ENCODE measurements at places on chromosomes 2 and 18. TPM values are rescaled to one million over a fixed set of nuclear protein-coding genes. Genes with fewer than 3 reads are reported as not detected.
A peak's percentile ranks its signal among the peaks of the same experiment; 100 is the strongest.

DNA sequence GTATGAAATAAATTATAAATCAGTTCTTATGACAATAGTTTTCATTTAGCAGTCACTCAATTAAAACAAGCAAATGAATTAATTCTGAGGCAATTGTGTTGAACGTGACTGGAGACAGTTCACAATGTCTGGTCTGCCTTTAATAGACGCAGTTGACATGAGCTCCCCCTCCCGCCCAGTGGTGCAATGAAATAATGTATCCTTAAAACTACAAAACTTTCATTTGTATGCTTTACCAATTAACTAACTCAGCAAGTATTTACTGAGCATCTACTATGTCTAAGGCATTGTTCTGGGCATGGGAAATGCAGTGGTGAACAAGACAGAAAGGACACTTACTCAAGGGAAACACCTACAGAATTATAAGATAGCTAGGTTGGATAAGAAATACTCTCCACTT is 3.5 kb upstream of the DSC2 start:
- H3K4me1 ChIP-seq, result peaks cover 4% of the 10 kb centered on the region
- no peaks in the 10 kb centered on the region for H3K36me3 ChIP-seq
- H3K27ac ChIP-seq, result no peak overlapping the region
- no peaks in the 10 kb centered on the region for H3K27me3 ChIP-seq

TNFRSF11A gene
- total RNA-seq, result 0.75 TPM

GRCh38 chr2:241900251-241901017 is 30.9 kb downstream of the RTP5 start:
- peaks cover 7% of the 10 kb centered on the region for H3K27me3 ChIP-seq
- H3K4me1 ChIP-seq, result peaks cover 3% of the 10 kb centered on the region
- H3K4me3 ChIP-seq, result no peak overlapping the region
- no peaks in the 10 kb centered on the region for H3K36me3 ChIP-seq
- DNase-seq, result no peak
- H3K27ac ChIP-seq, result no peak overlapping the region

DNA sequence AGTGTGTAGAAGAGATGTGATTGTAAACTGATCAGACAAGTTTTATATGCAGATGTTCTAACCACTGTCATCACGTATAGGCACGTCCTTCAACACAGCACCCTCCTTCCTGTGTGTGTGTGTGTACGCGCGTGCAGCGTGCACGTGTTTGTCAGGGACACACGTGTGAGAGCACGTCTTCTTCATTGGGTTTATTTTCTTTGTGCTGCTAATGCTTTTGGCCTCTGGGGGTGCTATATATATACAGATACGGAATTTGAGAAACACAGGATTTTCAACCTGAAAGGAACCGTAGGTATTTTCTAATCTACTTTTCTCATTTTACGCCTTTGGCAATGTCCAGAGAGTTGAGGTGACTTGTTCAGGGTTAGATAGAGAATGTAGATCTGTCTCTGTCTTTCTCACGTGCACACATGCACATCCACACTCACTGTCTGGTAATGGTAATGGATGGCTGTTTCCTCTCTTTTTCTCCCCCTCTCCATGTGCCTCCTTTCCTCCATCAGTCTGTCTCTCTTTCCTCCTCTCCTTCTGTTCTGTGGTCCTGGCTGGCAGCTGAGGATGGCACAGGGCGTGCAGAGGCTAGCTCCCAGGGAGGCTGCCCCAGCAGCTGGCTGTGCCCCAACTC is 13.4 kb upstream of the CELF4 start:
- no peak overlapping the region for H3K27ac ChIP-seq
- H3K4me3 ChIP-seq, result no peak overlapping the region
- H3K36me3 ChIP-seq, result no peaks in the 10 kb centered on the region
- H3K4me1 ChIP-seq, result no peaks in the 10 kb centered on the region
- no peaks in the 10 kb centered on the region for H3K27me3 ChIP-seq

RAB6C gene
- 0.14 TPM for total RNA-seq

- H3K36me3 ChIP-seq, result no peaks in the 10 kb centered on the region
- peak overlapping the region; percentile 26 for H3K4me3 ChIP-seq
- H3K27me3 ChIP-seq, result no peaks in the 10 kb centered on the region
- H3K27ac ChIP-seq, result peak overlapping the region; percentile 28
These were observed 221.4 kb upstream of the EPAS1 start for GRCh38 chr2:46075848-46076247.

GRCh38 chr18:22678486-22678885 is 254.6 kb upstream of the RBBP8 start:
- no peaks in the 10 kb centered on the region for H3K27me3 ChIP-seq
- H3K36me3 ChIP-seq, result no peaks in the 10 kb centered on the region
- H3K27ac ChIP-seq, result no peak overlapping the region
- H3K4me3 ChIP-seq, result no peak overlapping the region
- peak; percentile 73 for DNase-seq
